NCI-H1694 (cell line): ENCODE measurements at places on chromosomes 11 and 22.

DNA sequence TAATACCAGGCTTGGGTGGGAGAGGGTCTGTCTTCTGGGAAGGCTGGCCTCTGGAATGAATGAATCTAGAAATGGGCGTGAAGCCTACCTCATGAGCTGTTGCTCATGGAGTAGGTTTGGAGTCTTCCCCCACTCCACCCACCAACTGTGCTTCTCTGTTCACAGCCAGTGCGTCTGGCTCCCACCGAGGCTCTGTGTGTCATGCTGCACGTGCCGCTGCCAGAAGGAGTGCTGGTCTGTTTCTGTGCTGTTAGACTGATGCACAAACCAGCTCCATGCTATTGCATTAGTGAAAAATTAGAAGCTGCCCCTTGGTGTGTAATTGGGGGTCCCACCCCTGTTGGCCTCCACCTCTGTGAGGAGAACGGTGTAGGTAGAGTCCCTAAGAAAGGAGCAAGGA is 132.3 kb upstream of the PARVA start:
- peak; percentile 82 for DNase-seq

GRCh38 chr22:43501878-43502277 is 90.1 kb downstream of the MPPED1 start:
- DNase-seq = peak; percentile 65

DNA sequence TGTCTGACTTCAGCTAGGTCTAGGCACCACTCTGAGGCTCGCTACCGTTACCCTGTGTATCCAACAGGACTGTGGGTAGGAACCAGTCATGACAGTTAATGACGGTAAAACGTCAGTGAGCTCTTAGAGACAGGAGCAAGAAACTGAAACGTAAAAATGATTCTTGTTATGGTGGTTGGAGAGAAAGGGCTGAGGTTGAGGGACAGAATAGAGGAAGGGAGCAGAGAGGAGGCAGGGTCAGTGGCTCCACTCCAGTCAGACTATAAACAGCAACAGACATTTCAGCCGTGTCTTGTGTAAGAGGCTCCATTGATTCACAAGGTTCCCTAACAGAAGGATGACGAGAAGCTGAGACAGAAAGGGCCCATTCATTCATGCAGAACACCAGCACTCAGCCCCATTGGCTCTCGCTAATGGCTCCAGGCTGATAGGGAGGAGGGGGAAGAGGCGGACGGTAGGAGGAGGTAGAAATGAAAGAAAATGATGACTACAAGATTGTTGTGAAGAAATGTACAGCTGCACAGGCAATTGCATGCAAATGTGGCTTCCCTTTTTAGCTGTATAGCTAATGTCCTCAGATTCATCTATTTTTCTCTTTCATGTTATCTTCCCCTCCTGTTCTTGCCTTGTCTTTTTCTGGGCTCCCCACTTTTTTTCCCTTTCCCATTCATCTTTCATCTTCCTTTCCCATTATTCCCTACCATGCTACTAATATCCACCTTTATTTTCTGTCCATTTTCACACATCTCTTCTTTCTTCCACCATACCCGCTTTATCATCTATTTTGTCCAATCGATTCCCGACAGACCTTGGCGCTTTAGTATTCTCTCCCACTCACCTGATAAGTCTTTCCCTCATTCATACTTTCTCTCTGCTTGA is 34.3 kb downstream of the ETS1 start:
- DNase-seq = no peak

DNA sequence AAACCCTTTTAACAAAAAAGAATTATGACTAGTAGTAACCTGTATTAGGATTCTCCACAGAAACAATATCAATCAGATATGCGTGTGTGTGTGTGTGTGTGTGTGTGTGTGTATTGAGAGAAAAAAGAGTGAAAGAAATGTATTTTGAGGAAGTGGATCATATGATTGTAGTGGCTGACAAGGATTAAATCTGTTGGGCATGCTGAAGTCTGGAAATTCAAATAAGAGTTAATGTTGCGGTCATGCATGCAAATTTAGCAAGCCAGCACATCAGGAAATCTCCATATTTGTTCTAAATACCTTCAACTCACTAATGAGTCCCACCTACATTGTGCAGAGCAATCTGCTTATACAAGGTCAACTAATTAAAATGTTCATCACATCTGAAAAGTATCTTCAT is 46.8 kb upstream of the IGLL5 start:
- no peak for DNase-seq

GRCh38 chr22:17046566-17047348 is 38.0 kb upstream of the IL17RA start:
- no peak for DNase-seq

DNA sequence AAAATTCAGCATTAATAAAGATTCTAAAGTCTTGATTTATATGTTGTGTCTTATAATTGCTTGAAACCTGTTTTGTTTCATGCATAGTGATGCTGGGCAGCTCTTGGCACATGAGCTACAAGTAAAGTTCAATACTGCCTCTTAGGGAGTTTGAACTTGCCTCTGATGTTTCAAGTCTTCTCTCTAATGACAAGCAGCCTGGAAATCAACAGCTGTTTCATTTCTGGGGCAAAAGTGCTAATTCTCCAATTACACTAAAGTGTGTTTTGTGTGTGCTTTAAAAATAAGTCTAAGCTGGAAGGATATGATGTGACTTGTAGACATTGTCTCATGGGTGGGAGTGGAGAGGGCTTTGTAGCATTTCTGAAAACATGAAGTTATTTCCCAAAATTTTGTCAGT is 23.7 kb upstream of the SESN3 start:
- no peak for DNase-seq

- no peak for DNase-seq
Measured at GRCh38 chr11:61542705-61543104, 34.2 kb downstream of the LRRC10B start.

GRCh38 chr11:109696191-109696897 is 274.4 kb downstream of the C11orf87 start:
- no peak for DNase-seq

- DNase-seq = no peak
Measured at GRCh38 chr11:69158301-69159149, 2.8 kb downstream of the SMIM38 start.

- DNase-seq = peak; percentile 86
Measured at GRCh38 chr11:3166268-3167142, 1.4 kb upstream of the OSBPL5 start.

DNA sequence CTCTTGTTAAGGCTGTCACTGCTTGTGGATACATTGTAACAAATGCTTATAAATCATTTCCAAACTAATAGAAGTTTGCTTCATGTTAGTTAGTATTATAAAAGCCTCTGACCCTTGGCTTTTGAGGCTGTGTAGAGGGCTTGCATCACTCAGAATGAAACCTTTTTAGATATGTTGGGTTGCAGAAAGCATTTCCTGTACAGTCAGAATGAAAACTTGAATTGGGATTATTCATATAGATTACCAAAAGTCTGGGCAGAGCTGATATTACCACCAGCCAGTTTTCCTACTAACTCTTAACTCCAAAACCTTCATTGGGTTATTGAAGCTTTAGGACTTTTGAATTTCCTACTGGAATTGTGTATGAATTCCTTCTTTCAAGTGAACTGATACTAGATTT is 12.0 kb downstream of the KMT2A start:
- no peak for DNase-seq

DNA sequence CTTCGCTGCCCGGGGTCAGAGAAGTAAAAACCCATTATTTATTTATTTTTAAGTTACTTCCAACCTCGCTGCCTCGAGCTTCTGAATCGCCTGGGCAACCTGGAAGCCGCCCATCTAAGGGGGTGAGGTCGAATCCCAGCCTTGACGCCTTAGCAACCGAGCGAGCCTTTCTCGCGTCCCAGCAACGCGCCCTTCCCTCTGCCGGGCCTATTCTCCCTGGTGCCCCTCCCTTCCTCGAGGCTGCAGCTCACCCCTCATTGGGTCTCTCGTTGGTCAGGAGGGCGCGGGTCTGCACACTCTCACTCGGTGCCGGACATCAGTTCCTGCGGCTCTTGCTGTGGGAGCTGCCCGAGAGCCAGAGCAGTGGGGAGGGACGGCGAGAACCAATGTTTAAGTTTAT is at the start of gene CCDC81:
Gene CCDC81, plus strand, starts transcription at position 302 of the 400 bp plus-strand sequence. CDS start 277 bp downstream, outside the sequence.
- no peak for DNase-seq

DNA sequence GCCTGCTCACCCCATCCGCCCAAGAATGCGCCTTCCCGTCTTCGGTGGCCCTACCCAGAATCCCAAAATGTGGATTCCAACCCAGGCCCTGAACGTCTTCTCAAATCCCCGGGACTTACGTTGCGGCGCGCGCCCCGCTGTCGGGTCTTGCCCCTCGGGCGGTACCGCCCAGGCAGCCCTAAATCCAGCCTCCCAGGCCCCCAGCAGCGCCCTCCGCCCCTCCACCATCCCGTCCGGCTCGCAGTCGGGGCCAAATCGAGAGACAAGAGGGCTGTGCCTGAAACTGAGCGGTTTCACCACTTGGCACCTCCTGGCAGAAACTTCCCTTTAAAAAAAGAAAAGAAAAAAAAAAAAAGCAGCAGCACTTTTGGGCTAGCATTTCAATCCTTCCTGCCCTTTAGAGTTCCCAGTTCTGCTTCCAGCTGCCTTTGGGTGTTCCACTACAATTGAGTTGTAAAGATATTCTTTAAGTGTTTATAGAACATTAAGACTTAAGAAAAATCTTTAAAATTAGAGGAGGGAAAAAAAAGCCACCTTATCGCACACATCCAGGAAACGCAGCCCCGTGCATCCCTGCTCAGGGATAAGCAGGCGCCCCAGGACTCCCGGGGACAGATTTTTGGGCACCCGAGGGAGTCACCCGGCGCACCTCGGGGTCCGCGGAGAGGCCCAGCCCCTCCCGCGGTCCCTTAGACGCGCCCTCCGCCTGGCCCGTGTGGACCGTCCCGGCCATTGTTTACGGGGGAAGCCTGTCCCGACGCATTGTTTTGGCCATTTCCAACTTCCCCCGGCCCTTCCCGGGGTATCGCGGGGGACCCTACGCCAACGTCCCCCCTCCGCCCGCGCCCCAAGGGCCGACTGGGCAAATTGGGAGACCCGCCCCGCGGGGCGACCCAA is 57.6 kb downstream of the KCNJ4 start:
- no peak for DNase-seq

GRCh38 chr11:126046570-126047195 is 16.0 kb downstream of the CDON start:
- DNase-seq = no peak

- DNase-seq = no peak
Measured at GRCh38 chr11:62105667-62106191, 18.1 kb upstream of the INCENP start.
